ENCODE measurements at places on chromosomes 4 and X. TPM values are rescaled to one million over a fixed set of nuclear protein-coding genes. Genes with fewer than 3 reads are reported as not detected.

FHIP1A gene
- 0.18 TPM for total RNA-seq

ANOS1 gene
- total RNA-seq, result under 0.01 TPM

BEND4 gene
- not detected for total RNA-seq

GRCh38 chrX:103918050-103918449 is 44.4 kb upstream of the TMSB15B start:
- DNase-seq, result peak; percentile 68

DNA sequence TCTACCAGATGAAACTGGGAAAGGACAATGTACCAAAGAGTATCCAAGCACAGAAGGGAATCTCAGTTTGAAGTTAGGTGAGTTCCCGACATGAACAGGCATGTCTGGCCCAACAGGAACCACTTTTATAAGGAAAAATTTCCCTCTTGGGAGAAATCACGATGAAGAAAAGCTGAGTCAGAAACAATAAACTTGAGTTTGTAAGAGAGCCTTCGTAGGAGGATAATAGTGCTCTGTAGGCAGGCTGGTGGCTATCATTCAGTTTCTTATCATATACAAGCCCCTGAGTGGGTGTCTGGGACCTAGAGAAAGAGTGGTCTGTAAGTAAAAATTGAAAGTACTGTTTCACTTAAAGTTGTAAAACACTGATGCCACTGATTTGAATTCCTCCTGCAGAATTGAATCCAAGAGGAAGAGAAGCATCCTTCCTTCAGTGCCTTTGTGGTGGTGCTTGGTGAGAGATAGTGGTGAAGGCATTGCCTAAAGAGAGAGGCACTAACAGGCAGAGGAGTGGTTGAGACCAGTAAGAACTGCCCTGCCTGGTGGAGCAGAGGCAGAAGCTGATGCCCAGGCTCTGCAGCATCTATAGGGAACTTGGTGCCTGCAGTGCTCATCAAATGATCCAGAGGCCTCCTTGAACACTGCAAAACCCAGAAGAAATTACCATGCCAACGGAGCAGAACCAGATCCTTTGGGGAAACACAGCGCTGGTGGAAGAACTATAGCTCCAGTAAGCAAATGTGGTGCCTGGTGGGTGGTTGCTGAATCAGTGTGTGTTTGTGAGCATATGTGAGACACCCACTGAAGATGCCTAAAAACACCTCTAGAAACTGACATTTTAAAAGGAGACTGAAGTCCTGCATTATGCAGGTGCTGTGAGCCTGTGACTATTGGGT is 31.7 kb upstream of the METAP1 start:
- no peak for DNase-seq

Data from IMR-90 (cell line).